ENCODE measurements at places on chromosomes 3 and 15.

DNA sequence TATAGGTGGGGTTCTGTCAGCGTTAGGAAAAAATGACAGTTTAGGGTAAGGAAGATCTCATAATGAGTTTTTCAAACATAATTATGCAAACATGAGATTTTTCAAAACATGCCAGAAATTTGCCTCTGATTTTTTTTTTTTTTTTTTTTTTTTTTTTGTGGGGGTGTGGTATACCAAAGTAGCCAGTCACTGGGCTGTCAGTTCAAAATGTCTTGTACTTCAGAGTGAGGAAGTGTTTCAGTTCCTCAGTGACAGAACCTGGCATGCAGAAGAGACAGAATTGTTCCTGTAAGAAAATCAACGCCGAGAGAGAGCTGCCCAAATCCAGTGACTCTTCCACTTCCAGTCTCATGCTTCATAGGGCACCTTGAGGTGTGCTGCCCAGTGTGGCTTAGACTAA, 9.7 kb downstream of the NCBP2 start:
- DNase-seq = no peak

DNA sequence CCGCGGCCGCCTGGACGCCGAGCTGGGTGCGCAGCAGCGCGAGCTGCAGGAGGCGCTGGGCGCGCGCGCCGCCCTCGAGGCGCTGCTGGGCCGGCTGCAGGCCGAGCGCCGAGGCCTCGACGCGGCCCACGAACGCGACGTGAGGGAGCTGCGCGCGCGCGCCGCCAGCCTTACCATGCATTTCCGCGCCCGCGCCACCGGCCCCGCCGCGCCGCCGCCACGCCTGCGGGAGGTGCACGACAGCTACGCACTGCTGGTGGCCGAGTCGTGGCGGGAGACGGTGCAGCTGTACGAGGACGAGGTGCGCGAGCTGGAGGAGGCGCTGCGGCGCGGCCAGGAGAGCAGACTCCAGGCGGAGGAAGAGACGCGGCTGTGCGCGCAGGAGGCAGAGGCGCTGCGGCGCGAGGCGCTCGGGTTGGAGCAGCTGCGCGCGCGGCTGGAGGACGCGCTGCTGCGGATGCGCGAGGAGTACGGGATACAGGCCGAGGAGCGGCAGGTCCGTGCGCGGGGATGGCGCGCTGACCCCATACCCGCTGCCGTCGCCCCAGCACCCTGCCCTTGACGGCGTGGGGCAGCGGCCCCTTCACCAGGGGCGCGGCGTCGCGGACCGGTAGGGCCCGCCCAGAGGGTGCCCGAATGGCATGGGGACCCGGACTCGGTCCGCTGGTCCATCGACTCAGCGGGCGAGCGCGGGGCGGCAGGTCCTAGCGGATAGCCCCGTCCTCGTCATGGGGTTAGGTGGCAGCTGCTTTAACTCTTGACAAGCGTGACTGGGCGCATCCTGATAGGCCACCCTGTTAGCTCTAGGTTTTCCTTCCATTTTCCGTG, 848 bp downstream of the SYNM start:
- DNase-seq = peak; percentile 72

DNA sequence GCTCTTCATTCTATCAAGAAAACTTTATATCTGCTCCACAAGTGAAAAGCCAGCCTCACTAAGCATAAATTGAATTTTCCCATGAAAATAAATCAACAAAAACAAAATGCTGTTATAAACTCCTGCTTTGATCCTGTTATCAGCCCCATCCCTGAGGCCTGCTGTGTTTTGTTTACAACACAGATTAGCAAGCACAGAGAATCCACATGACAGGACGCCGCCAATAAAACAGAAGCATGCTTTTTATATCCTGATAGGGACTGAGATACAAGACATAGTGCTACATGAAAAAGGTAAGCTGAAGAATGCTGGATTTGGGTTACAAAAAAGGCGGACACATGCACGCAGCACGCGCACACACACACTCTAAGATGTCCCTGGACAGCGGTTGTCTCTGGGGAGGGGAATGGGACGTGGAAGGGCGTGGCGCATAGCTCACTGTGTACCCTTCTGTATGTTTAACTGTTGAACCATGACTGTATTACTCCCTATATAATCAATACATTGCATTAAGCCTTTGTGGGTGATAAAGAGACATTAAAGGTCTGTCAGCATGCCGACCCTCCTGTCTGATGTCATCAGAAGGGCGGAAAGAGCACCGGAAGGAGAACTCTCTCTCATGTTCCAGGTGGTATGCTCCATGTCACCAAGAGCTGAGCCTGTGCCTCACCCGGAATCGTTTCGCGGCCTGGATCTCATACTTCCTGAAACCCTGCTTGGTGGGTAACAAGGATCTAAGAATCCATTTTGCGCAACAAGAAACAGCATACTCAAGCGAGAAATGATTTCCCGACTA, 93.9 kb downstream of the IQSEC1 start:
- no peak for DNase-seq

- peak; percentile 39 for DNase-seq
These were observed 1.6 kb downstream of the TPM1 start for GRCh38 chr15:63044077-63044644.

GRCh38 chr3:187982142-187982541, 171.8 kb upstream of the LPP start:
- DNase-seq = no peak

- DNase-seq = peak; percentile 3
These were observed 55.8 kb downstream of the ST8SIA2 start for GRCh38 chr15:92449476-92449875.

DNA sequence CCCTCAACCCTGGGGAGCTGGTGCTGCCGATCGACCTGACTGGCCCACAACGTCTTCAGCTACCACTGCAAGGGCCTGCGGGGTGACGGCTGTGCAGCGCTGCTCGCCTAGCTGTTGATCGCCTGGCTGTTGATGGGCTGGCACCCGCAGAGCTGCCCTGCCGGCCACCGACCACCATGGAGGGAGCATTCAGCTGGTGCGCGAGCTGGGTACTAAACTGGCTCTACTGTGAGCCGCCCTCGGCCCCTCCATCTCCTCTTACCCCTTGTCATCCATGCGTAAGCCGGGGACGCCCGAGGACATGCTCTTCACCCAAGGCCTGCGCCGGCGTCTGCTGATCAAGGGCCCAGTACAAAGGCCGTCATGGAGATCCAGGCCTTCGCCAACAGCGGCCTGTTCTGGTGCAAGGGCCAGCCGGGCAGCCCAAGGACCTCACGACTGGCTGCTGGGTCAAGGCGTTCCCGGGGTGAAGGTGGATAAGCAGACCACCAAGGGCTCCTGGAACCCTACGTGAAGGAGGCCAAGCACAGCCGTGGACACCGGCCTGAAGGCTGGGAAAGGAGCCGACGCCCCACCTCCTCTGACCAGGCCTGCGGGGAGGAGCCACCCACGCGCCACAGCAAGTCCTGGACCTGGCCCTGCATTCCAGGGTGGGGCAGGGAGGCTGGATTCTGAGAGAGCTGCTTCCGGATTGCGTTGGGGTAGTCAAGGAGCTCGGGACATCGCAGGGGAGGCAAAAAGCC, 46.9 kb downstream of the SFMBT1 start:
- no peak for DNase-seq

DNA sequence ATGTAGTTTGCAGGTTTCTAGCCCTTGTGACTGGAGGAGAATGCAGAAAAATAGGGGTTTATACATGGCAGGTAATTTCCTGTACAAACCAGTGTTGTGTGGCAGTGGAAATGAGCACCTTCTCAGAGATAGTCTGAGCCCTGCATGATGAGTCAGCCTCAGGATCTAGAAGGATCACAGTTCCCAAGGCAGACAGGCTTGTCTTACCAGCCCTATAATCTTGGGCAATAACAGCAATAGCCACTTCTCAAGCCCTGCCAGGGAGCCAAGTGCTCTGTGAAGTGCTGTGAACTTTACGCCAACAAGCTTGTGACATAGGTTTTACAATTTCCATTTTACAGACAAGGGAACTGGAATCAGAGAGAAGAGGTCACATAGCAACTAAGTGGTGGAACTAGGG, 89.4 kb downstream of the CD47 start:
- DNase-seq = no peak

DNA sequence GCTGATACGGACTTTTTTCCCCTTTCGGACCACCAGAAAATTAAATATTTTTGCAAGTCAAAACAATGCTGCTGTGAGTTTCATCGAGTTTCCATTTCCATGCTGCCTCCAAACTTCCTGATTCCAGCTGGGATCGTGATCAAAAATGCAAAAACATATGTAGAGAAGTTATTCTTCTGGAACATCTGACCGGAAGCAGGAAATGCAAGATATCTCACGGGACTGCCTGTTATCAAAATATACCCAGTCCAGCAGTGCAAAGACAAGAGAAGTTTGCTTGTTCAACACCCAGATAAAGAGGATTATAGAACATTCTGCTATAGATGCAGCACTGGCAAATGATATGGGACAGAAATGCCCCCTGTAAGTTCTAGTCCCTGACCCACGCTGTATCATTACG, 726.7 kb upstream of the NR2F2 start:
- DNase-seq = peak; percentile 82

GRCh38 chr3:50274371-50275104, 4.3 kb upstream of the LSMEM2 start:
- peak; percentile 66 for DNase-seq

DNA sequence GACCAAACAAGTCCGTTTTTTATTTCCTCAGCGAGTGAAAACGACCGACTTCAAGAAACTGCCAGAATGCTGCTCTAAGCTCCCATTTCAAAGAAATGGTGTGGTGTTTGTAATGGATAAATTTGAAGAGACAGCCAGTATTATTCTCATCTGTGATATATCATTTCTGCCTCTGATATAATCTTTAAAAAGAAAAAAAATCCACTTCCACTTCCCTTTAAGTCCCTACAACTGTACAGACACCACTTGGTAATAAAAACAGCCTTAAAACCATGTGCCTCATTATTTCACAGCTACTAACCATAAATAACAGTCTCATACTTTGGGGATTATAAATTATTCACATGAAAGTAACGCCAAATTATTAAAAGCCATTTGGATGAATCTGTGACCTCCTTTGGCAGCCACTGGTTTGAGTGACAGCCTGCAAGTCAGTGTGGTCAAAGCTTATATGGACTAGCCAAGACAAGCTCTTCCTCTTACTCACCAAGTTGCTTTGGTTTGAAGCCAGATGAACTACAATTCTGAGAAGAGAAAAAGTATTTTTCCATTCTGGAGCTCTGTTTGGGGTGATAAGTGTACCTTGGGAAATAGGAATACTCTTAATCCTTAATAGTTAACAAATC, 168.0 kb downstream of the SHOX2 start:
- DNase-seq = peak; percentile 38

DNA sequence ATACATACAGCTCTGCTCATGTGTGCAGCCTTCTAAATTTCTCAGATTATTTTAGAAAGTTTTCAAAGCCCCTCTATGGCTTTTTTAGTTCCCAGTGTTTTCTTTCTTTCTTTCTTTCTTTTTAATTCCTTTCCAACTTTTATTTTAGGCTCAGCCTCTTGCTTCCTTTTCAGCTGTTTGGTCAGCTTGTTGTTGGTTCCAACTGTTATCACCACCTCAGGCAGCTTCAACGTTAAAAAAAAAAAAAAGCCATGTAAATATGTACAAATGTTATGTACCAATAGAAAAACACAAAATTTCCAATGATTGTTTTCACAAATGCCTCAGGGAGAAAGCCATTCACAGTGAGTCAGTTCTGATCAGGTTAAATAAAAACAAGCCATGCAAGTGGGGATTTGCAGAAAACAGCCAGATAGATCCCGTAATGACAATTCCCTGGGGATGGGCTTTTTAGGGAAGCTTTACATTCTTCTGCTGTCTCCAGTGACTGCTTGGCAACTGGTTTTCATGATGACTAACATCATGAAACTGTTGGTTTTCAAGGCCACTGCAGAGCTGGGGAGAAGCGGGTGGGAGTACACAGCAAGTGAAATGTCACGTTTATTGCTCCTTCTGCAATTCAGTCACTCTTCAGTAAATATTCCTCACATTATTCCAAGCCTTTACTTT, 908.4 kb downstream of the EPHA3 start:
- no peak for DNase-seq

- peak; percentile 23 for DNase-seq
These were observed 114.6 kb downstream of the CCNL1 start for GRCh38 chr3:157045238-157045850.

DNA sequence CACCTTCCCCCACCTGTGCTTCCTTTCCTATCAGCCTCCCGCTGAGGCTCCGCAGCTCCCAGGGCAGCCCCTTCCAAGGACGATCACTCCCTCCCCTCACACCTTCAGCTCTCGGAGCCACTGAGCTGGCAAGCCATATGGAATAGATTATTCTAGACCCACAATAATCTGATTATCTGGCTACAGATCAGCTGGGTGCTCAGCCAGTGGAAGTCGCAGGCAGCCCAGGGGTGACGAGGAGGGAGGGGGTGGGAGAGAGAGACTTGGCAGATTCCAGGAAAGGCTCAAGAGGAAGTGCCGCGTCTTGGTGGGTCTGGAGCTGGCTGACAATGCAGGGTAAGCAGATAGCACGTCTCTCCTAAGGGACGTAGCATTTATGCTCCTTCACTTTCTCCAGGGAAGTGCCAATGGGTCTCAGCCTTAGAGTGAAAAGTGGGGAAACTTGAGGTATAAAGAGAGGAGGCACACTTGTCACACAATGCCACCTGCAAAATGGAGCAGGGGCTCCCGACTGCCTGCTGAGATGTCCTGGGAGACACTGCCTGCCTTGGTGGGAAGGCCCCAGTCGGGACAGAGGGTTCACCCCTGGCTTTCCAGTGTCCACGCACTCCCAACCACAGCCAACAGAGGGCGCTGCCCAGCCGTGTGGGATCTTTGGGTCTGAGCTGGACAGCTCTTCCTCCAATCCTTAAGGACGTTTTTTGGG, 9.4 kb upstream of the MESP1 start:
- DNase-seq = peak; percentile 81

DNA sequence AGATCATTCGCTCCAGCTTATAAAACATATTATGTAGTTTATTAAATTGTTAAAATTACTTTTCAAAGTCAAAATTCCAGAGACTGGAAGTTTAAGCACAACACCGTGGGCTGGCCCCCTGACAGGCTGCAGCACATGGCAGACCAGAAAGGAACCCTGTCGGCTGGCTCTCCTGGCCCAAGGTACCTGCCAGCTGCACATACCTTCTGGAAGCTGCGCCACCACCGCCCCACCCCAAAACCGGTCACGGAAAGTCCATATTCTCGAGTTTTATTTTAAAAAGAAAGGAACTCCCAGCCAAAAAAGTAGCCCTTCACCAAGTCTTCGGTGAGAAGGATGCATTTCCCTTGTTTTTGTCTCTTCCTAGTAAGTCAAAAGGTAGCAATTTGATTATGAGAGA, 94.6 kb downstream of the FOXP1 start:
- no peak for DNase-seq

- DNase-seq = no peak
These were observed 6.1 kb upstream of the LMOD3 start for GRCh38 chr3:69128509-69128908.

- DNase-seq = no peak
These were observed 10.4 kb upstream of the HDC start for GRCh38 chr15:50275908-50276307.

DNA sequence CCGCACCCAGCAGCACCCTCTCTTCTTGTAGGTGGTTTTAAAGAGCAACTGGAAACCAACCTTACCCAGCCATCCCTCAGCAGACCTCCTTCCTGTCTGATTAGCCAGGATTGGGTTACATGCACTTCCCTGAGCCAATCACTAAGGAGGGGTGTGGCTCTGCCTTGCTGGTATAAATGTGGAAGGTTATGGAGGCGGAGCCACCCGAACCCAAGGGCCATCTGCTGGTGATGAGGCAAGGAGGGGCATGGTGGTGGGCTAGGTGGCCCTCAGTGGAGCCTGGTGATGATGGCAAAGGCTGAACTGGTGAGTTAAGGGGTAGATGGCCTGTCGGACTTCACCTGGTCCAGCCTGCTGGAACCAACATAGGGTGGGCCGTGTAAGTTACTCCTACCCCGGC, 39.8 kb downstream of the CCDC33 start:
- DNase-seq = no peak

- DNase-seq = no peak
These were observed 6.7 kb upstream of the P2RY1 start for GRCh38 chr3:152828075-152828840.

Data from cardiac muscle cell (in vitro differentiated cells and primary cell).